ENCODE measurements at places on chromosomes 16 and 17. TPM values are rescaled to one million over a fixed set of nuclear protein-coding genes. Genes with fewer than 3 reads are reported as not detected.

GRCh38 chr16:12406926-12407690 lies 396.6 kb downstream of the CPPED1 start:
- no peak for DNase-seq

DNA sequence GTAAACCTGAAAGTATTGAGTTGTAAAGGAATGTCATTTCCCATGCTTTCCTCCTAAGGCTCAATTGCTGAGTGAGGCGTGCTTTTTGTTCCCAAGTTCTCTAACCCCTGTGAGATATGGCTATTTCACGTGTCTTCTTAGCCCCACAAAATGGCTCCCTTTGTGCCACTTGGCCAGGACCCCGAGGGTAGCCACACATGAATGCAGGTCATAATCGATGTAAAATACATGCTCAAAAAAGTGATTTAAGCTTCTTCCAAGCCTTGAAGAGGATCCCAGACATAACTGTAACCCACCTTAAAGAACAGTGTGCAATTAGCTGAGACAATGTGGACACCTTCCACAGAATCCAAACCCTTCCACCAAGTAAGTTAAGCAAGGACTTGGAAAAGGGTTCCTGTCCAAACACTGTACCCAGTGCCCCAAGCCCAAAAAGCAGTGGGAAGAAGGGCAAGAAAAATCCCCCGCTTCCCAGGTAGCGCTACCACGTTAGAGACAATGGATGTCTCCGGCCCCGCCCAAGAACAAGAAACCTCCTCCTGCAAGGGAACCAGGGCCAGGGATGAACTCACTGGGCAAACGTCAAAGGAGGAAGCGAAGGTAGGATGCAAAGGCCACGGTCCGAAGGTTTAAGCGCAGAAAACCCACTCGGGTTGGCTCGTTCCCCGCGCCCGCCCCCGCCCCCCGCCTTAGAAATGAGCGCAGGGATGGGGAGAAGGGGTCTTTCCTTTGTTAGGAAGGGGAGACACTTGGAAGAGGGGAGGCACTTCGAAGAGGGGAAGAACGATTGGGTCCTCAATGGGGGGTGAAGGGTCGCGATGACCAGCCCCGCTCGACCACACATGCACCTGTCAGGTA lies 1.2 kb downstream of the JPT1 start:
- DNase-seq = no peak

GRCh38 chr16:88479793-88480760 lies 27.0 kb downstream of the ZFPM1 start:
- peak; percentile 47 for DNase-seq

Gene KRT40
- polyA plus RNA-seq = not detected

Gene EVI2A
- 50.4 TPM for polyA plus RNA-seq

Gene SMIM36
- not detected for polyA plus RNA-seq

GRCh38 chr16:13110124-13110796 lies 208.9 kb downstream of the SHISA9 start:
- no peak for DNase-seq

DNA sequence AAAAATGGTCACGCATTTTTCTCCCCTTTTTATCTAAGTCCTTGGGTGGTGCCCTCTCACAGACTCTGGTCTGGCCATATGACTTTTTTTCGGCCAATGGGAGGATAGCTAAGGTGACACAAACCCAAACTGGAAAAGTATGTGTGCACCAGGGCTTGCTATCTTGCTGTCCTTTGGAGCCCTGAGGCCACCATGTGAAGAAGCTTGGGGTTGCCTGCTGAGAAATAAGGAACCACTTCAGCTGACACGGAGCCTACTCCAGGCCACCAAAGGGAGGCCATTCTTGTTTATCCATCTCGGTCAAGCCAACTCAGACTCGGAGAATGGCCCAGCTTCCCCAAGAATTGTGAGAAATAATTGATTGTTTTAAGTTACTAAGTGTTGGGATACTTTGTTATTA lies 111.4 kb upstream of the ZFHX3 start:
- DNase-seq = no peak

Gene NPIPB9
- polyA plus RNA-seq = not detected

Gene RUSF1
- polyA plus RNA-seq = 22.2 TPM

- DNase-seq = peak; percentile 15
Measured at GRCh38 chr16:68486502-68487202, 38.3 kb upstream of the SMPD3 start.

GRCh38 chr17:66474806-66475497 lies 172.5 kb downstream of the PRKCA start:
- no peak for DNase-seq

- DNase-seq = no peak
Measured at GRCh38 chr17:30568117-30568430, 90.9 kb downstream of the GOSR1 start.

Gene GNGT2
- polyA plus RNA-seq = 33.6 TPM

- no peak for DNase-seq
Measured at GRCh38 chr17:9225305-9226101, 204.2 kb downstream of the NTN1 start.

Measured in CD8-positive, alpha-beta memory T cell (primary cell).